ENCODE measurements at places on chromosomes 2 and 18.

GRCh38 chr2:1773883-1774282, 29.6 kb upstream of the PXDN start:
- DNase-seq: no peak

DNA sequence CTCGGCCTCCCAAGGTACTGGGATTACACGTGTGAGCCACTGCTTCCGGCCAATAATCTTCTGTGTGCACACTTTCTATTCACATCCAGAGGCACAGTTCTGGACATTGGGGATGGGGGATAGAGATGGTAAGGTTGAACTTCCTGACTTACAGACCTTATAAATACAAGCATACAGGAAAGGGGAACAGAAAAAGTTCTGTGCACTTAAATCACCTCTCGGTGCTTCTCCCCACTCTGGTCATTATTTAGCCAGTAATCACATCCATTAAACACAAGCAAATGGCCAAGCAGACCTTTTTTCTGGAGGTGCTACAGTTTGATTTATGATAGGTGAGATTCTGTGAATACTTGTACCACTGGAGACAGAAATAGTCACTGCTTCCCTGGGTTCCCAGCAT, 110.6 kb downstream of the CRIM1 start:
- no peak for DNase-seq

GRCh38 chr2:20080428-20080827, 29.0 kb upstream of the LAPTM4A start:
- no peak for DNase-seq

DNA sequence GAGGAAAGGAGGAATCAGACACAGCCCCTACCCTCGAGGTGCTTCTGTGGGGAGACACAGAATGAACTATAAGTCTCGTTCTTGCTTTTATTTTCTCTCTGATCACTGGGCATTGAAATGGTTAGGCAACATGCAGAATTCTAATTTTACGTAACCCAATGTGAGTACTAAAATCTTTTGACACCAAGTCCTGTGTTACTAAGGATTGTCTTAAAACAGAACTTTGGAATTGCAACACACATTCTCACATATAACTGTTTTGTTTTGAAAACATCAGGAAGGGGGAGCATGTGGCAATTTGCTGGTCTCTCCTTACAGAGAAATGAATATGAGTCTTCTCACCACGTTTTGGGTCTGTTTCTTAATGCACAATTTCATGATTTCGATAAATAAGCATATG, 23.6 kb upstream of the SULT1C4 start:
- no peak for DNase-seq

DNA sequence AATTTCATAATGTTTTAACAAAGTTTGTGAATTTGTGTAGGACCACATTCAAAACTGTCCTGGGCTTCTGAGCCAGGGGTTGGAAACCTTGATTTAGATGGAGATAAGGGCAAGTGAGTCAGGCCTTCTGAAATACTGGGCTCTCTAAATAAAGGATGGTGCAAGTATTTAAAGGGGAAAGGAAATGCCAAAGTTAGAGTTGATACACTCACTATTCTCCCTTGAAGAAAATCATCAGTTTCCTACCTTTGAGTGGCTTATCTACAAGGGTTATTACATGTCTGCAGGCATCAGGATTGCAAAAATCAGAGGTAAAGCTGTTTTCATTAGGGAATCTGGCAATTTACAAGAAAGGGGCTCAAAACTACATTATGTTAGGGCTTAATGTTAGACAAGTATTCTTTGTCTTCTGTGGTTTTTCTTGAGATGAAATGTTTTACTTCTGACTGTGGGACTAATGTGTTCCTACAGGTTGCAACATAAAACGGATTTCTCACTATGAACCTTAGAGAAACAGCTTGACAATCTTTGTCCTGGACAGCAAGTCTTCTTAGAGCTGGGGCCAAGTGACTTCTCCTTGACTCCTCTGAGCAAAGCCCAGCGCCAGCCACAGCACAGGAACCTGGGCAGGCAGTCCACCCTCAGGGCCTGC, 31.1 kb downstream of the RNU4ATAC start:
- DNase-seq: no peak

DNA sequence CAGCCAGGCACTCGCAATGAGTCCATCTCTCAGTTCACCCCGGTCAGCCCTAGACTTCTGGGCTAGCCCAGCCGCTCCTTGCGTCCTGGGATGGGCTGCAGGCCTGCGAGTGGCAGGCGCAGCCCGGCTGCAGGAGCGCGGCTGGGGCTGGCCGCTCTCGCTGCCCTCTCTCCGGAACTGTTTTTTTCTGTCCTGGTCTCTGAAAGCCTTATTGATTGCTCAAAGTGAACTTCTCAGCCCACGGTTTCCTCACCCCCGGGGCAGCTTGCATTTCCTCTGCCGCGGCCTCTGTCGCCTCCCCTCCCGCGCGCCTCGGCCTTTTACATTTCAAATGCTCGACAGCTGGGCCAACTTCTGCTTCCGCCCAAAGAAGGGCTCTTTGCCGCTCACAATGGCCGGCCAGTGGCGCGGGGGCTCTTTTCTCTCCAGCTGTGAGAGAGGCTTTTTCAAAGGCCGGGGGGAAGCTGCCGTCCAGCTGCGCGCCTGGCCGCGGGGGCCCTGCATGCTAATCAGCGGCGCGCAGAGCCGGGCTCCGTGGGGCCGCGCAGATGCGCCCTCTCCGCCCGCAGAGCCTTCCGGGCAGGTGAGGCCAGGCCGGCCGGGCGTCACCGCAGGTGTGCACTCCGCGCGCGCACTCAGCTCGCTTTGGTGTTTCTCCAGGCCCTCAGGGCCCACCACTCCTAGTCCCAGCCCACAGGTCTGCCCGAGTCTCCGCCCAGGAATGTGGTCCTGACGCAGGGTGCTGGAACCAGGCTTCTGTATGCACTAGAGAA, 513.8 kb downstream of the RNF144A start:
- peak; percentile 79 for DNase-seq

GRCh38 chr18:23710068-23710527, 20.8 kb downstream of the LAMA3 start:
- no peak for DNase-seq

- DNase-seq: no peak
Observed at GRCh38 chr2:161400076-161400475, 16.0 kb upstream of the TBR1 start.

- DNase-seq: peak; percentile 65
Observed at GRCh38 chr18:77366720-77367641, 117.3 kb downstream of the GALR1 start.

- DNase-seq: no peak
Observed at GRCh38 chr2:26651799-26652198, 10.6 kb upstream of the CIB4 start.

DNA sequence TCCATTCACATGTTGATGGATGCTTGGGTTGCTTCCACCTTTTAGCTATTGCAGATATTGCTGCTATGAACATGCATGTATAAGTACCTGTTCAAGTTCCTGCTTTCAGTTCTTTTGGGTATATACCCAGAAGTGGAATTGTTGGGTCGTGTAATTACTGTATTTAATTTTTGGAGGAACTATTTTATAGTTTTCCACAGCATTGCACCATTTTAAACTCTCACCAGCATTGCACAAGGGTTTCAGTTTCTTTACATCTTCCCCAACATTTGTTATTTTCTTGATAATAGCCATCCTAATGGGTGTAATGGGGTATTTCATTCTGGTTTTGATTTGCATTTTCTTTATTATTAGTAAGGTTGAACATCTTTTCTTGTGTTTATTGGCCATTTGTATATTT, 16.0 kb downstream of the ACTR3 start:
- DNase-seq: no peak

- DNase-seq: no peak
Observed at GRCh38 chr18:36249392-36249791, 48.1 kb upstream of the FHOD3 start.

- DNase-seq: no peak
Observed at GRCh38 chr18:25081001-25081400, 271.0 kb downstream of the ZNF521 start.

GRCh38 chr2:214127571-214127970, 283.3 kb upstream of the VWC2L start:
- DNase-seq: peak; percentile 43

GRCh38 chr2:2174956-2175355, 156.1 kb downstream of the MYT1L start:
- DNase-seq: no peak

GRCh38 chr2:239380831-239381708, 19.8 kb downstream of the HDAC4 start:
- DNase-seq: peak; percentile 46

- DNase-seq: no peak
Observed at GRCh38 chr2:879540-879939, 71.1 kb upstream of the SNTG2 start.

- DNase-seq: peak; percentile 87
Observed at GRCh38 chr18:5543773-5544389, at the start of gene EPB41L3. Gene EPB41L3 (minus strand): TSS chr18:5543997. CDS start chr18:5489183, 54,814 bp downstream.

GRCh38 chr2:101809698-101810097, 112.2 kb downstream of the MAP4K4 start:
- no peak for DNase-seq

DNA sequence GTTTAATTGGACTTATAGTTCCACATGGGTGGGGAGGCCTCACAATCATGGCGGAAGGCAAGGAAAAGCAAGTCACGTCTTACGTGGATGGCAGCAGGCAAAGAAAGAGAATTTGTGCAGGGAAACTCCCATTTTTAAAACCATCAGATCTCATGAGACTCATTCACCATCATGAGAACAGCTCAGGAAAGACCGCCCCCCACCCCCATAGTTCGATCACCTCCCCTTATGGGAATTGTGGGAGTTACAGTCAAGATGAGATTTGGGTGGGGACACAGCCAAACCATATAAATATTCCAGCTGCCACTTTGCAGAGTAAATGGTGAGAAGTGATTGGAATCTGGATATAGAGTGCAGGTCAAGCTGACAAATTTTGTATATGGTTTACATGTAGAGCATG, 187.4 kb downstream of the ARL4C start:
- no peak for DNase-seq

DNA sequence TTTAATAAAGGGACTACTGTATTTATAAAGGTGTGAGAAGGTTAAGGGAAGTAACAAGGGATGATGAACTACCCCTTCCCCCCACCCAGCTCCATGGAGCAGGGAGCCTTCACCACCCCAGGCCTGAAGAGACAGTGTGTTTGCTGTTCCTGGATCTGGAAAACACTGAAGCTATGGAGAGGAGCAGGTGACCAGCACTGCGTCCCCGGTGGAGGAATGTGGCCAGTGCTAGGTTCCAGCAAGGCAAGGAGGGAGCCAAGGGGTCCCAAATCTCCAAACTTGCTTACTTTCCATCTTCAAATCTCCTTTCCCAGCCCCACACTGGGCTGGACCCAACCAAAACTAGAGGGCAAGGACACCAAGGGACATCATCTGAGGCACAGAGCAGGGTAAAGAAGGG, 128.7 kb upstream of the CD302 start:
- DNase-seq: no peak

DNA sequence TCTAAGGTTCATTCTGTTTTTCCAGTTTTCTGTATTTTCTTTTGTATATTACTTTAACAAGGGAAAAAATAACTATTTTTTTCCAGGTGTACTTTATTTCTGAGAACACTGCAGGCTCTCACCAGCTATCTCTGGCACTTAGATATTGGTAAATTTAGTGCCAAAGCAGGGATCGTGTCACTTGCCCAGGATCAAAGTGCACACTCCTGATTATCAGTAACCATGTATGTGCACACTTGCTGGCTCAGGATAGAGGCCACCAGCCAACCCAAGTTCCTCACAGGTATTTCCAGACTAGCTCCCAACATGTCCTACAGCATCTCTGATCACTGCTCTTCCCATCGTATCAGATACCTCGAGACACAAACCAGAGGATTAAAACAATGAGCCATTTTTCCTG, 5.8 kb upstream of the FZD5 start:
- DNase-seq: no peak

DNA sequence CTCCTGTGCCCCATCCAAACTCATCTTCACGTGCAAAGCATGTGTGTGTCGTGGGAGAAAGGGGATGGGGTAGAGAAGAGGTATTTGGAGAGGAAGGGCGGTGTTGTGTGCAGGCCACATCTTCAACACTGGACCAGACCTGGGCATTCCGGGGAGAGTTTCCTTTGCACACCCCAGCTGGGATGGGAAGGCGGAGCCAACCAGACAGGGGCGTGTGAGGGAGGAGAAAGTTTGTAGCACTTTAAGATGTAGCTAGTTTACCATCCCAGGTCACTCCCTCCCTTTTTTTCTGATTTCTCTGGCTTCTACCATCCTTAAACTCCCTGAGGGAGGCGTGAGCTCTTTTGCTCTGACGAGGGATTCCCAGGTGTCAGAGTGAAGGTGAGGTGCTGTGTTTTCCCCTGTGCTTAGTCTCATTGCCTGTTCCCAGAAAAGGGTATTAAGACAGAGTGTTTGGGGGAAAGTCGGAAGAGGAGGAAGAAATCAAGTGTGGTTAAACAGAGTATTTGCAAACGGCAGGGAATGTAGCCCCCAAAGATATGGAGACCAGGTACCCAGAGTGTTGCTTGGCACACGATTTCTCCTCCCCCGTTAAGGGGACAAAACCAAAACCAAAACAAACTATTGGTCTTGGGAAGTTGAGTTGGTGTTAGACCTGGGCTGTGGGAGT, 1.6 kb downstream of the SETBP1 start:
- peak; percentile 62 for DNase-seq

GRCh38 chr18:58196164-58196563, 152.1 kb downstream of the NEDD4L start:
- DNase-seq: no peak

- no peak for DNase-seq
Observed at GRCh38 chr2:168075446-168075845, 171.9 kb downstream of the STK39 start.

- DNase-seq: no peak
Observed at GRCh38 chr2:98909317-98910211, 26.5 kb downstream of the CRACDL start.

- DNase-seq: no peak
Observed at GRCh38 chr2:136389809-136390208, 271.9 kb upstream of the CXCR4 start.

DNA sequence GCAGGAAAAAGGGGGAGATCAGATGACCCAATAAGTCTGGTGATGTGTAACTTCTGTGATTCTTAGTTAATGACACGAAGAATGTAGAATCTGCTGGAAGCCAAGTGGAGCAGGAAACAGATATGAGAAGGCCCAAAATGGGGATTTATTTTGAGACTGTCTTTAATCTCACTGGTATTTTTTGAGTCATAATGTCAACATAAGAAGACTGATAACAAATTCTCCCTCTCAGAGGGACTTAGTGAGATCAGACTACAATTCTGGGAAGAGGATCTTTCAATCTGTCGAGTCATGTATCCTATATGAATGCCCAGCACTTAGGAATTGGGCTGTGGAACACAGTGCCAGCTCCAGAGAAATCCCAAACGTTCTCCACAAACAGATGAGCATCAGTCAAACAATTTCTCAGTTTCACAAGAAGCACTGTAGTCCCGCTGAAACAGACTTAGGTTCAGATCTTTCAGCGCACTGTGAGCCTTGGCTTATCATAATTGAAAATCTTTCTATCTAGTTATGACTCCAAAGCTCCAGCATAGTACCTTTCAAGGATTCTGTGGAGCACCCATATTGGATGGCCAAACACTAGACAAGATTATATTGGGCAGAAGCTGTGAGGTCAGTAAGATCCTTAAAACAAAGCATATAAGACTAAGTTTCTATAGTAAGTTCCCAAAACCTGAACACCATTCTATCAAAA, 738.2 kb downstream of the LRP1B start:
- DNase-seq: no peak
